ENCODE measurements at places on chromosomes 5 and 9.

GRCh38 chr5:93250424-93250823 is 330.6 kb downstream of the NR2F1-AS1 start:
- DNase-seq = no peak

DNA sequence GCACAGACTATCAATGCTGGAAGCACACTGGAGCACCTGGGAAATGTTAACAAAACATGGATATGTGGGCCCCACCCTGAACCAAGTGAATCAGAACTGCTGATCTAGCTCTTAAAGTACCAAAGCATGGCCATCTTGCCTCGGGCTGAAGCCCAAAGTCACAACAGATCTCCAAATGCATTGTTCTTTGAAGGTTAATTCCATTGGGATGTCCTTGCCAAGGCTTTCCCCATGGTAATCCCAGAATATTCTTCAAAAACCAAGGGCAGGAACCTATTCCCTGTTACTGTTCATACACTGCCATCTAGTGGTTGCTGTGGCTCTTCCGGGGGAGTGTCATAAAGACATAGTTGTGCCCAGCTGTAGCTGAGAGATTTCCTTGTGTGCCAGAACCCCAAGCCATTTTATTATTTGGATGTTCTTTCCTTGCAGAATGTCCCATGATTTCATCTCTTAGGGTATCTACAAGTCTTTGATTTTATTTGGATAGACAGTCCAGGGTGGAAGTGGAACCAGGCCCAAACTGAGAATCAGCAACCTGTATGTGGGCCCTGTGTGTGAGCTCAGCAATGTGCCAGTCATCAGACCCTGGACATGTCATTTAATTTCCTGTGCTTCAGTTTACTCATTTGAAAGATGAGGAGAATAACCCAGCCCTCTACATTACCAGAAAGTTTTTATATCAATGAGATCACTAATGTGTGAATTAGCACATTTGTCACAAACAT is 290.0 kb downstream of the ACTL7B start:
- peak; percentile 80 for DNase-seq

GRCh38 chr5:102819634-102820033 is 64.5 kb downstream of the PAM start:
- DNase-seq = no peak

GRCh38 chr5:60287174-60287771 is 393.7 kb upstream of the PDE4D start:
- DNase-seq = no peak

DNA sequence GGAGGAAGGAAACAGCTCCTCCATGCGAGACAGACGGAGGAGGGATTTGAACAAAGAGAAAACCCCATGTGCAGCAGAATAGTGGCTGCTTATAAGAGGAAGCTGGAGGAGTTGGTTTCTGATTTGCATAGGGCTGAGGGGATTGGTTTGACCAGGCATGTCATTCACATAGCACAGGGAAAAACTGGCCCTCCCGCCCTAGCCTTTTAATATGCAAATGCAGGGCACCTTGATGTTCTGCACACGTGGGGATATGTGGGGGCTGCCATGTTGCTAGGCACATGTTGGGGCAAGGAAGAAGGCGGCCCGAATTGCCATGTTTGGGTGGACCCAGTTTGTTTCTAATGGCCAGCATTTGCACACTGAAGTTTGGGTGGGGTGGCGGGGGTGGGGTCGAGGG is 42.2 kb downstream of the OSMR start:
- DNase-seq = no peak

GRCh38 chr5:35956429-35956828 is 18.0 kb upstream of the CAPSL start:
- no peak for DNase-seq

GRCh38 chr5:64622991-64623390 is 67.3 kb upstream of the SHISAL2B start:
- no peak for DNase-seq

GRCh38 chr5:34684281-34684979 is 28.3 kb downstream of the RAI14 start:
- no peak for DNase-seq

DNA sequence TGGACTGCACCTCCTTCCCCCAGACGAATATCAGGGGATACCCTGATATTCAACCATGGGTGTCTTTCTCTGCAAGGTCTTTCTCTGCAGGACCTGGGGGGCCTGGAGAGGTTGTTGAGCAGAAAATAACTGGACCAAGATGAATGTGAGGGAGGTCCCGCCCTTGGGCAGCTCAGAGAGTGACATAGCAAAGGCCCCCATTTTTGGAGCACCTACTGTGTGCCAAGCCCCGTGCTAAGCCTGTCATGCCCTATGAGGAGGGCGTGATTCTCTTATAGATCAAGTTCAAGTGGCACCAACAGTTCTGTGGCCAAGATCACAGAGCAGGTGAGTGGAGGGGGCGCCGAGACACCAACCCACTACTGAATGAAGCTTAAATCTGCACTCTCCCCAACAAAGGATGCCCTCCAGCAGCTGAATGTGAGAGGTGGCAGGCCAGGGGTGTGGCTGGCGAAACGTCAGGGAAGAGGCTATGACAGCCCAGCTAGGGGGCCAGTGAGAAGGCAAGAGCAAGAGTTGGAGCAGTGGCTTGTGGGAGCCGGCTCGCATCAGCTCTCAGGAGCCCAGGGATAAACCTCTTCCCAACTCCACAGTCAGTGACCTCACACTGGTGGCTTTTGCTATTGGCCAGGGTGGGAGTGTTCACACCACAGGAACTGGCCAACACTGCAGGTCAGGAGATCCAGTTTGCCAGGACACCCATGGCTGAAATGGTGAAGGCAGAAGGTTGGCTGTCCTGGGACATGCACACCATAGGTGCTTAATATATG is 5.3 kb downstream of the SARDH start:
- no peak for DNase-seq

- no peak for DNase-seq
Observed at GRCh38 chr9:86508208-86508903, 154.1 kb upstream of the TUT7 start.

DNA sequence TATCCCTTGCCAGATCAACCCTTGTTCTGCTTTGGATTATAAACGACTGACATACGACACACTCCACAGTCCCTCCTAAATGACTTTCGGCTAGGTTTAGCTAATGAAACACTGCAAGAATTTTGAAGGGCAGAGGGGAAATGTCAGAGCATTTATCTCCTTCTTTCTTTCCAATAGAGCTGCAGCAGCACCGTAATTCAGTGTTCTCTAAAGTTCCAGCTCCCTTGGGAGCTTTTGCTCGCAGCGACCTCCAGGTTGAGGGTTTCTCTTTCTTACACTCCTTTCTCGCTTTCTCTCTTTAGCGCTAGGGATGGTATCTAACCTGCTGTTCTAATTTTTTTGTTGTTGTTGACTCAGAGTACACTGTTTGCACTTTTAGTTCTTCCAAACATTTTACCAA is 467.1 kb upstream of the ST8SIA4 start:
- DNase-seq = no peak

DNA sequence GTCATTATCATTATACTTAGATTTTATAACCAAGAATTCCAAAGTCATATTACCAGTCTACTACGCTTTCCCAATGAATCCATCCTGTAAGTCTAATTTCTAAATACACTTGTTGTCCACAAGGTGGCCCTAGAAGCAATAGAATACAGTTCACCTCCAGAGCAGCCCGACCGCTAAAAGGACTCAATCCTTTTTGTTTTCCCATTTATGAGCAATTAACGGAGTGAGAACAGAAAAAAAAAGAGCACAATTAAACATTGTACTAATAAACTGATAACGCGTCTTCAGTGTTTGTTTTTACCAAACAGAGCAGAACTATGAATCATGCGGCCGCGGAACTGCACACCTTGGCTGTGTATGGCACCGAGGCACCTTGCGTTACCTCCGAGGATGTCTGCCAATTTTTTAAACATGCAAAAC is 160.7 kb upstream of the DAPK1 start:
- peak; percentile 54 for DNase-seq

DNA sequence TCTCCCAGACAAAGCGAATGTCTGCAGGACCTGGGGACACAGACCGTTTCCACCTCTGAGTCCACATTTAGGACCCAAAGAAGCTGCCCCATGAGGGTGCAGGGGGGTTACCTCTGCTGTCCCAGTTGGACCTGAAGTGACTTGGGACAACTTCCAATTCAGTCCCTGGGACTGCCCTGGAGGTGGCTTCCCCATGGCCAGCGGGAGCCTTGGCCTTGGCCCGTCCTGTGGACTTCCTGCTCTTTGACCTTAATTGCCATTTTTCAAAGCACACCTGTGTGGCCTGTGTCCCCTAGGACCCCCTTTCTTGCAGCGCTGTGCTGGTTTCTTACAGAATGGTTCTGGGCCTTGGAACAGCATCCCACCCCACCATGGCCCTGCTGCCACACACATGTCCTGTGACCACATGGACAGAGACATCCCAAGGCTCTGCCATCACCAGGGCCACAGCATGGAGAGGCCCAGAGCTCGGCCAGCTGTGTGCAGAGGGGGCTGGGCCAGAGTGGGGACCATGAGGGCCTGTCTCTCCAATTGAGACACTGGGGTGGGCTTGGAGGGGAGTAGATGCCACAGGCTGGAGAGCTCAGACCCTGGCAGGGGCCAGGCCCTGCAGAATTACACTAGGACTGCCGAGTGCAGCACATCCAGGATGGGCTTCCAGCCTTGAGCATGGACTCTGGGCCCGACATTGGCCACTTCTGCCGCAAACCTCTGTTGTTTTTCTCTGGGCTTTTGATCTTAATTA is 45.8 kb downstream of the SECISBP2 start:
- no peak for DNase-seq

DNA sequence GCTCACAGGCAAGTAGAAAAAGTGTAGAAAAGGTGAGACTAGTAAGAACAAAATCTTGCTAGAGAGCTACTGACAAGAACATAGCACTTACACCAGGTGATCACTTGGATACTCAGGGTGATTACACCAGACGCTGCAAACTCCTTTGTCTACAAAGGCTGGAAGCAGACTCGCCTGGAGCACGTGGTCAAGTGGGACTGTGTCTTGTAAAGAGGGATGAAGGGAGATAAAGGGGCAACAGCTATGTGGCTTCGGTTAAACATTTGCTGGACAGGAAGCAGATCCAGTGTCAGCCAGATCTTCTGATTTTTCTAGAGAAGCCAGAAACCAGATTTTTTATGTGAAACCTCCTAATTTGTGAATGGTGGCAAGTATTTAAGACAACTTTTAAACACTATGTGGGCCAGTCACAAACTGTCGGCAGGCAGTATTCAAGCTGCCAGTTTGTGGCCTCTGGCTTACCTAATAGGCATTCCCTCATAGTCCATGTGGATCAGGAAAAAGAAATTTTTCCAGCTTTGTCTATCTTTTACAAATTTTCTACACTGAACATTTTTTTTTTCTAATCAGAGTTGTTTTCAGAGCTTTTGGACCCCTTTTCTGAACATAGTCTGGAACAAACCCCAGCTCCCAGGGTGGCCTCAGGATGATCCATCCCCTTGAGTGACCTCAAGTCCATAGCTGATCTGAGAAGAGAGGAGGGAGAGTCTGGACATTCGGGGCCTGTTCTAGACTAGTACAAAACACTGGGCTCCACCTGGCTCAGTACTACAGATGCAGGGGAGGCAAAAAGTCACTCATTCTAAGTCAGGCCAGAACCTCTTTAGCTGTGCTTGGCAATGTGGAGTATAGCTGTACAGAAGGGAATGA is 262.9 kb downstream of the ARRDC3 start:
- no peak for DNase-seq

GRCh38 chr9:129806061-129806460 is 3.1 kb downstream of the TOR1B start:
- DNase-seq = no peak

- no peak for DNase-seq
Observed at GRCh38 chr9:80586786-80587330, 1015.1 kb downstream of the TLE4 start.

- no peak for DNase-seq
Observed at GRCh38 chr9:32487981-32488380, 38.0 kb downstream of the RIGI start.

- peak; percentile 42 for DNase-seq
Observed at GRCh38 chr9:79573412-79573923, 1.7 kb downstream of the TLE4 start.

DNA sequence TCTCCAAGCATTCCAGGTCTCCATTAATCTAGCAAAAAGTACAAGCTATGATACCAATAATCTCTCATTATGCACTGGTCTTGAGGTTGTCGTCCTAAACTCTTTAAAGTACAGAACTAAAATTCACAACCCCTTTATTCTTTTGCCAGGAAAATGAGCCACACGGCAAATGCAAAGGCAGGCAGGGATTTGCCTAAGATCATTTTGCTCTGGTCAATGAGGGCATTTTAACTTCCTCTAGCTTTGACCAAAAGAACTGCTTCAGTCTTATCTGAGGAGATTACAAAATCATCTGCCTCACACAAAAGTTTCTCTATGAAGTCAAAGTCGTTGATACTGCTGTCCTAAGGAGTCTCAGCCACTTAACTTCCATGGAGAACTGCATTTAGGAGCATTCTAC is 51.8 kb downstream of the EPB41L4B start:
- DNase-seq = no peak

- DNase-seq = no peak
Observed at GRCh38 chr5:107324071-107324470, 346.7 kb downstream of the EFNA5 start.
